ENCODE measurements at places on chromosomes 1 and 21.

DNA sequence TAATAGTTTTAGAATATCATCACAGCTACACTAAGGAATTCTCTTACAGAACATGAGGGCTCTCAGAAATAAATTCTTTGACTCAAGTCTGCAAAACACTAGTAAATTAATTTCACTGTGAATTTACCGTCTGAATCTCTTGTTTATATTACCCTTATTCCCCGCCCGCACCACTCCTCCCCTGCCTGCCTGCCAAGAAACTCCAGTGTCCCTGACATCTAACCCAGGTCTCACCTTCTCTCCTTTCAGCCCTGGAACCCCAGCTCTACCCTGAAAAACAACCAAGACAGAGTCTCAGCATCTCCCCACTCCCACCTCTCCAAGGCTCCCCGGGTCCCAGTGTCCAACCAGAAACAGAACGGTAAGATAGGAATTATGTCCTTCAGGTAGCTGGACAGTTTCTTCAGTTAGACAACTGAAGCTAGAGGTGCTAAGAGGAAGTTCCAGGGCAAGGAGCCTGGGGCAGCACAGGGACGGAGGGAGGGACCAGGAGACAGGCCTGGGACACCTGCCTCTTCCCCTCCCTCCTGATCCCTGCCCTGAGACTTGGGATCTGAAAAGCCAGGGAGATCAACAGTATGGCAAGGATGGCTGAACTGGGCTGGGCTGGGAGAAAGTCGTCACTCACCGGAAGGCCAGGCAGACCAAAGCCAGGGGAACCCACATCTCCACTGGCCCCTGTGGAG lies 15.4 kb downstream of the COL16A1 start:
- DNase-seq = no peak

- DNase-seq = no peak
Measured at GRCh38 chr1:25743164-25744139, 56.5 kb upstream of the SELENON start.

- peak; percentile 97 for DNase-seq
Measured at GRCh38 chr1:154454386-154455120, 47.5 kb upstream of the TDRD10 start.

- DNase-seq = no peak
Measured at GRCh38 chr1:29112705-29113412, 10.8 kb downstream of the TMEM200B start.

DNA sequence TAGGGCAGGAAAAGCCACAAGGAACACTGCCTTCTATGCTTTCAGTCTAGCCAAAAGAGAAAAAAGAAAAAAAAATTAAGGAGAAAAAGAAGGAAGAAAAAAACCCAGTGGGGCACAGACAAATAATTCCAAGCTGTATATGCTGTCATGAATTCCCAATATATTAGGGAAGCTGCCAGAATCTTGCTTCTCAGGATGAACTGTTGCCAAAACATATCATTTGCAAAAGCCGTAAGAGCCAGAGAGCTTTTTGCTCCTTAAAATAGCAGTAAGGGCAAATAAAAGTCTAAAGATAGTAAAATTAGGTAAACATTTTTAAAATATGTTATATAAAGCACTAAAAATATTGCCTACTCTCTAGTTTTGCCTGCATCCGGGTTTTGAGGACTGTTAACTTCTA lies 52.1 kb downstream of the PGM1 start:
- DNase-seq = no peak

GRCh38 chr1:93353286-93353685 lies 7.6 kb downstream of the DR1 start:
- no peak for DNase-seq

DNA sequence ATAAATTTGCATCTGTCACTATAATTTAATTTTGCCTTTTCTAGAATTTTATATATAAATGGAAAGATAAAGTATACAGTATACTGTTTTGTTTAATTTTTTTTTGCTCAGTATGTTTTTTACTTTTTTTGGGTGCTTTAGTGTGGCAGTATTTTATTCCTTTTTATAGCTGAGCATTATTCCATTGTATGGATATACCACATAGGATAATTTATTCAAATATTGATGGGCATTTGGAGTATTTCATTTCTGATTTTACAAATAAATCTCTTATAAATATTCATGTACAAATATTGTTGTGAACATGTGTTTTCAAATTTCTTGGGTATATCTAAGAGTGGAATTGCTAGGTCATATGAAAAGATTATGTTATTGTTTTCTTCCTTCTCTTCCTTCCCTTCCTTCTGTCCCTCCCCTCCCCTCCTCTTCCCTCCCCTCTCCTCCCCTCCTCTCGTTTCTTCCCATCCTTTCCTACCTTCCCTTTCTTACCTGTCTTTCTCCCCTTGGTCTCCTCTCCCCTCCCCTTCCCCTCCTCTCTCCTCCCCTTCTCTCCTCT lies 18.5 kb downstream of the SLC35A3 start:
- DNase-seq = no peak

DNA sequence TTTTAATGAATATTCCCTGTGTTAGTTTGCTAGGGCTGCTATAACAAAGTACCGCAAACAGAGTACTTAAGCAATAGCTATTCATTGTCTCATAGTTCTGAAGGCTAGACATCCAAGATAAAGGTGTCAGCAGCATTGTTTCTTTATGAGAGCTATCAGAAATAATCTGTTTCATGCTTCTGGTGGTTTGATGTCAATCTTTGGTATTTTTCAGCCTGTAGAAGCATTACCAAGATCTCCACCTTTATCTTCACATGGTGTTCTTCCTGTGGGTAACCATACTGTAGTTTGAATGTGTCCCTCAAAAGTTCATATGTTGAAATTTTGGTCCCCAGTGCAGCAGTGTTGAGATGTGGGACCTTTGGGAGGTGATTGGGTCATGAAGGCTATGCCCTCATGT lies 7.4 kb downstream of the RBM11 start:
- DNase-seq = no peak

- DNase-seq = peak; percentile 67
Measured at GRCh38 chr1:192539297-192540092, 36.1 kb upstream of the RGS1 start.

- no peak for DNase-seq
Measured at GRCh38 chr1:45510972-45511527, 10.6 kb downstream of the PRDX1 start.

DNA sequence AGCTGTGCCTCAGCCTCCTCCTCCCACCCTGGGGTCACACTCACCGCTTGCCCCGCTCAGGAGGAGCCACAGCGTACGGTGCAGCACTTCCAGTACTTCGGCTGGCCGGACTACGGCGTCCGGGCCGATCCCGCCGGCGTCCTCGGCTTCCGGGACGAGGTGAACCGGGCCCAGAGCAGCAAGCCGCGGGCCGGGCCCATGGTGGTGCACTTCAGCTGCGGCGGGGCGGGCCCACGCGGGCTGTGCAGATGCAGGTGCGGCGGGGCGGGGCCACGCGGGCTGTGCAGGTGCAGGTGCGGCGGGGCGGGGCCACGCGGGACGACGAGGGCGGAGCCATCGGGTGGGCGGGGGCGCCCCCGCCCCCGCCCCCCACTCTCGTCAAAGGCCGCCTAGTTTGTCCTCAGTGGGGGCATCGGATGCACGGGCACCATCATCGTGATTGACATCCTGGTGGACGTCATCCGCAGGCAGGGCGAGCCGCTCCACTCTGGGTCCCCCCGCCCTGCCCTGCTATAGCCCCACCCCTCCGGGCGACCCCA lies 5.5 kb downstream of the RNF223 start:
- peak; percentile 77 for DNase-seq

GRCh38 chr1:83499998-83500397 lies 498.9 kb downstream of the TTLL7 start:
- no peak for DNase-seq

GRCh38 chr1:63817152-63817667 lies 43.4 kb downstream of the ROR1 start:
- no peak for DNase-seq

GRCh38 chr1:117114877-117115276 lies 6.7 kb downstream of the TRIM45 start:
- DNase-seq = no peak

DNA sequence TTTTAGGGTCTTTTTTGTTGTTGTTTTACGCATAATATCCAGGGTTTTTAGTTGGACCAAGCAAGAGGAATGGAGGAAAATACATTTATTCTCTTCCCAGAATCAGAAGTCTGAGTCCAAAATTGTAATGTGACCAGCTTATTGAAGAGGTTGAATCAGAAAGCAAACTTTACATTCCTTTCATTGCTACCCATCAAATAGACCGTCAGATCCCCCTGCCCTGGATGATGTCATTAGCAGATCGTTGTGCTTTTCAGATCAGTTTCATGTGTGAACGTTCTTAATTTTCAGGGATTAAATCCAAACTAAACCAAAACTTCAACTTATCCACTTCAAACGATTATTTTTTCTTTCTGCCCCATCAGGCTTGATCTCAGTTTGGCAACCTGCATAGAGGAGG lies 85.7 kb upstream of the NGF start:
- DNase-seq = no peak

DNA sequence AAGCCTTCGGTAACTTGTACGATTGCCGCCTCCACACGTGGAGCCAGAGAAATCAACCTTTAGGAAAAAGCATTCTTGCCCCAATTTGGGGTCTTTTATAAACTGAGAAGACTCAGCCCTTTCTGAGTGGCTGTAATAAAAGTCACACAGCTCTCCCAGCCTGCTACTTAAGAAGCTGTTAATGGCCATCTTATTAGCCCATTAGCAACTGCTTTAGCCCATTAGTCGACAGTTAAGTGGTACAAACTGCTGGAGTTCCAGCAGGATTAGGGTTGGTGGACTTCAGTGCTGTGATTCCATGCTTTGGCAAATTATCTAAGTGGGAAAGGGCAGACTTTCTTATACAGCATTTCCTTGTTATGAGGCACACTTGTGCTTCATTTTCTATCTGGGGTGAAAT lies 461.3 kb downstream of the RPS6KC1 start:
- DNase-seq = no peak

DNA sequence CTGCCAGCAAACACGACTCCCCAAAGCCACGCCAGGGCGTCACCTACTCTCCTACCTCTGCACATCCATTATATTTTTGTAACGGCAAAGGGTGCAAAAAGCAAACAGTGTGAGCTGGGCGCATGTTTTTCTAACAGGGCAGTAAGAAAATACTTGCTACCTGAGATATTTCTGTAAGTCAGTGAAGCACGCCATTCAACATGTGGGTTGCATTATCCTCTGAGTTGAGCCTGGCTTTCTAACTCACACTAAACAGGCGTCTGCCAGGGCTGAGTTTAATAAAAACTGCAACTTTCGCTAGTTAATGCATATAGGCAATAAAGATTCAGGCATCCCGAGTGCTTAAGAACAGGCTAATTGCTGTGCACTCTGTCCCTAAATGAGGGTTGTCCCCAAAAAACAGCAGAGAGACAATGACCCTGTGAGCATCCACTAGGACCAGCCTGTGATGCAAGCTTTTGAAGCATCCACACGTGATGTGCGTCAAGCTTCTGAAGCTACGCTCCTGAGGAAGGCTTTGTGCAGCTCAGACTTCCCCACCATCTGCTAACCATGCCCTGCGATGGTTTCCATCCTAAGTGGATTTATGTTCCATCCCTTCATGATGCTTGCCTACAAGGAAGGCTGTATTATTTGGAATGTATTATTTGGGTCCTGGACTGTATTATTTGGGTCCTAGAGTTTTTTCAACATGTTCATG lies 70.0 kb upstream of the SIM2 start:
- no peak for DNase-seq

DNA sequence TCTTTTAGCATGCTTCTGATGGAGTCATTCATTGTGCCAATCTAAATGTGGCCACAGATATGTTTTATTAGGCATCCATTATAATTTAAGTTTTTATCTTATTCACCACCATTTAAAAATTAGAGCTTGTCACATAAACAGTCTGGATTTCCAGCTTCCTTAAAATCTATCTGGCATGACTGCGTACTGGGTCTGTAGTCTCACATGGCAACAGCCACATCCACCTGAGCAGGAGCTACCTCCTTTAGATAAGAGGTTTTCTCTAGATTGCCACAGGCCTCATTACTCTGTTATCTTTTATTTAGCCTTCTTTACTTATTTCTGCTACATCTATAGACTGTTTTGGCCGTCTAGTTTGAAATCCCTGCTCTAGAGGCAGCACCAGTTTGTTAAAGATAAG lies 29.1 kb downstream of the B3GALT2 start:
- DNase-seq = no peak

DNA sequence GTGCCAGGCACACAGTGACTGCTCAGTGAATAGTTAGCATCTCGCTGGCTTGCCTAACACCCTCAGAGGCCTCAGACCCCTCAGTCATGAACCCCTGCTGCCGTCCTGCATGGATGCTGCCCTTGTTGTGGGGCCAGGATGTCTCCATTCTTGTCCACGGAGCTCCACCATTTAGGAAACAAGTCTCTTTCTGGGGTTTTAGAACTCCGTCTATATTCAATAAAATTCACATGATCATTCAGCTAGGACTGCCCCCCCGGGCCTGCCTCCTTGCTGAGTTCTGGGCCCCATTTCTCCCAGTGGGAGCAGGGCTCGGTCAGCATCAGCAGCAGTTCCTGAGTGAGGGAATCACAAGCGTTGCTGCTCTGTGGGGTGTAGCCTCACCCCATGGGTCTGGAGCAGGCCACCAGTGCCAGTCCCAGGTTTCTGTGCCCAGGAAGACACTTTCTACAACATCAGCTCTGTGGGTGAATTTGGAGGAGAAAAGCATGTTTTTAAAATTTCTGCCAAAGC lies 134.1 kb downstream of the RHOU start:
- DNase-seq = no peak

GRCh38 chr1:169059421-169059820 lies 47.1 kb upstream of the ATP1B1 start:
- DNase-seq = no peak

DNA sequence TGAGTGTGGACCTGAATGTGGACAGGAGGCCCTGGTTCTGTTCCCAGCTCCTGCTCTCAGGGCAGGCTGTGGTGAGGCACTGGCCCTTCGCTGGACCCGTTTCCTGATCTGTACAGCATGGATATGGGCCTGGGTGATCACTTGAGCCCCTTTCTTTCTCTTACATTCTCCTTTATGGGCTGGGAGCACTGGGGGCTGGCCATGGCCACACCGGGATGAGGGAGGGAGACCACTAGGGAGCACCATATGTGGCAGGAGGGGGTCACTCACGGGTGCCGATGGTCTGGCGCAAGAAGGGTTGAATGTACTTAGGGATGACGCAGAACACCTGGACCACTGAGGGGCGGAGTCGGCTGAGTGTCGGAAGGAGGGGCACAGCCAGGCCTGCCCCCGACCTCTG lies 2.7 kb downstream of the DCST2 start:
- no peak for DNase-seq

GRCh38 chr1:189496768-189497167 lies 980.9 kb downstream of the BRINP3 start:
- DNase-seq = no peak

DNA sequence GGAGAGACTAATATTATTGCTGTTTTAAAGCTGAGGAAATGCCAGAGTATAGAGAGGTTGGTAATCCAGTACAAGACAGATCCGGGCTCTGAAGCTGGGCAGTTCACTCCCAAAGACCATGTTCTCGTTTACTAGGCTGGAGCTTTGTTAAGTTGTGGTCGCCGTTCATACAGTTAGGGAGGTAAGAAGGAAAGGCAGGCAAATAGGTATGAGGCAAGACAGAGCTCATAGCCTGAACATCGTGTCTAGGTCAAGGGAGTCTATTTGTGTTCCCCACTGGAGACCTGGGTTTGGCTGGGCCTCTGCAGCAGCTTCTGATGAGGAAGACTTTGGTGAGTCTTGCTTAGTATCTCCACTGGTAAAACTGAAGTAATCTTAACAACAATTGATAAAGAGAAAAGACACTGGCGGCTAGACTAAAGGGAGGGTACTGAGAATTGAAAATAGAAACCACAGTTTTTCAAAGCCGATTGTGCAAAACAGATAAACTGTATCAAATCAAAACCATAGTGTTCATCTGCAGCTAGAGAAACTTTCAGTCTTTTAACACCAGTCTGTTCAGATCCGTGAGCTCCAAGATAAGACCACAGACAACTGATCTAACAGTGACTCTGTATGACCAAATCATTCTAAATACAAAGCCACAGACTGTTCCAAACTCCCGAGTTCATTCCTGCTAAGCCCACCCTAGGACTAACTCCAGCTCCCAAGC lies 217.0 kb upstream of the FAM78B start:
- DNase-seq = no peak

All from NCI-H526 (cell line).